ENCODE measurements at places on chromosomes 1 and 21. TPM values are rescaled to one million over a fixed set of nuclear protein-coding genes. Genes with fewer than 3 reads are reported as not detected.

Gene ANKRD45
- 0.33 TPM for total RNA-seq

Gene STUM
- total RNA-seq = 3.0 TPM

Gene NBPF6
- total RNA-seq = not detected

DNA sequence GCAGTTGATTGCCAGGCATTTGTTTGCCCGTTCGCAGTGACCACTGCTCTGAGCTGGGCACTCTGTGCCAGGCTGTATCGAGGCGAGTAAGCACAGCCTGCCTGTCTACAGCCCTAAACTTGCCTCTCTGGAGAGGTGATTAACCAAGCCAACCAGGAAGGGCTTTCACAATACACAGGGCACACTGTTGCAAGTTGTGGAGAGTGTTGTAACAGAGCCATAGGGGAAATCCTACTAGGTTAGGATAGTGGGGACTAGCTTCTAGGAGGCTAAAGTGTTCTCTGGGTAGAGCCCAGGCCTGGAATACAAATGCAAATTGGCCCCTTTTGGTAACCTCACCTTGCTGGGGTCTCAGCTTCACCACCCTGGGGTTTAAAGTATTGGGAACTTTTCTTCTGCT, 23.8 kb downstream of the PRDM2 start:
- no peaks in the 10 kb centered on the region for H3K36me3 ChIP-seq
- H3K4me1 ChIP-seq = no peaks in the 10 kb centered on the region
- no peaks in the 10 kb centered on the region for H3K27me3 ChIP-seq
- no peak overlapping the region for H3K27ac ChIP-seq
- no peak overlapping the region for H3K4me3 ChIP-seq

DNA sequence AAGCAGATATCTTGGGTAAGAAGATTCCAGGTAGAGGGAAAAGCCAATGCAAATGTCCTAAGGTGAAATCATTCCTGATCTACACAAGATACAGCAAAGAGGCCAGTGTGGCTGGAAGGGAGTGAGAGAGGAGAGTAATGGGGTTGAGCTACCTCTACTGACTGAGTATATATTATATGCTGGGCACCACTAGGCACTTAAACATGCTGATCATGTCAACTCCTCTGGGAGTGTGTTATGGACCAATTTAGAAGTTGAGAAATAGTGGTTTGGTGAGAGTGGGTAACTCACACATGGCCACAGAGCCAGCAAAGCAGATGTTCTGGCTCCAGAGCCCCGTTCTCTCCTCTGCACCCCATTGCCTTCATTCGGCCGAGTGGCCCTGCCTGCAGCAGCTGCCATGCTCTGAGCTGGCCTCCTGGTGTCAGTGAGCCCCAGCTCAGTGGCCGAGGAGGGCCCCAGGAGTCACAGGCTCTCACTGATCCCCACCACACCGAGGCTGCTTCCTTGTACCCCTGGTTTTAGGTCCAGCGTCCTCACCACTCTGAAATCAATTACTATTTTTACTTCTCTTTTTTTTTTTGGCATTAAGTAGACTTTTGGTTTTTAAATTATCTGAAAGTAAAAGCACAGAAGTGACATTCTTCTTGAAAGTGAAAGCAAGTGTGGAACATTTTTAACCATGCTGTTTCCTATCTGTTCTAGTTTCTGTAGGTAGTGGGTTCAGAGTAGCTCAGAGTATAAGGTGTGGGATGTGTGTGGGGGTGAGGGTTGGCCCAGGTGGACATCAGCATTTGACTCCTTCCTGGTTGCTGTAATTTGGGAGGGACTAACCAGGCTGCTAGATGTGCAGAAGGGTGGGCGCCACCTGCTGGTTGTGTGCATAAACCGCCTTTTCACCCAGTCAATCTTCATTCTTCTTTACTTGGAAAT, 45.8 kb upstream of the CRNN start:
- peak; percentile 90 for DNase-seq
- no peaks in the 10 kb centered on the region for H3K36me3 ChIP-seq
- no peak overlapping the region for H3K27ac ChIP-seq
- peak overlapping the region; percentile 11 for H3K4me3 ChIP-seq
- no peaks in the 10 kb centered on the region for H3K27me3 ChIP-seq

DNA sequence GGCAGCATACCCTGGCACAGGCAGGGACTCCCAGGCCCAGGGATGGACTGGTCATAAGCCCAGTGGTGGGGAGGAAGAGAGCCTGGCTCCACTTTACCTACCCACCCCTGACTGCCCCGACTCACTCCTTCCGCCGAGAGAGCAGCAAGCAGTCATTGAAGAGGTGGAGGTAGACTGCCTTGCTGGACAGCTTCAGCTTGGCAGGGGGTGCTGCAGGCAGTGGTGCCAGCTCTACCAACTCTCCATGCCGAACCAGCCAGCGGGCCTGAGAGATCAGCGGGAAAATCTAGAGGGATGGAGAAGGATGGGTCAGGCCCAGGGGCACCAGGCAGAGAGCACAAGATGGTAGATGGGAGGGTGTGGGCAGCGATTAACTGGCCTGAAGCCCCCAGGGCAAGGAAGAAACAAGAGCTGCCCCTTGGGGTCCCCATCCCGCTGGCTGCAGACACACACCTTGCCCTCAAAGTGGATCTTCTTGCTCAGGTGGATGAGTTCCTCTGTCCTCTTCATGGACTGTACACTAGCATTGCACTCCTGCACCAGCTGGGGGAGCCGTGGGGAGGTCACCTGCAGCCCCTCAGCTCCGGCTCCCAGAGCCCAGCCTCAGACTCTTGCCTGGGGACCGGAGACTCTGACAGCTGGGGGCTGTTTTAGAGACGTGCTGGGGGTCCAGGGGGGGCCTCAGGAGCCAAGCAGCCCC, 7.7 kb downstream of the ARHGEF19 start:
- peak; percentile 46 for DNase-seq
- H3K27ac ChIP-seq = no peak overlapping the region
- no peaks in the 10 kb centered on the region for H3K36me3 ChIP-seq

GRCh38 chr1:245575710-245576109, 420.9 kb downstream of the KIF26B start:
- H3K36me3 ChIP-seq = no peaks in the 10 kb centered on the region
- H3K27ac ChIP-seq = no peak overlapping the region
- no peak for DNase-seq
- H3K27me3 ChIP-seq = no peaks in the 10 kb centered on the region
- H3K4me1 ChIP-seq = no peaks in the 10 kb centered on the region
- H3K4me3 ChIP-seq = no peak overlapping the region

DNA sequence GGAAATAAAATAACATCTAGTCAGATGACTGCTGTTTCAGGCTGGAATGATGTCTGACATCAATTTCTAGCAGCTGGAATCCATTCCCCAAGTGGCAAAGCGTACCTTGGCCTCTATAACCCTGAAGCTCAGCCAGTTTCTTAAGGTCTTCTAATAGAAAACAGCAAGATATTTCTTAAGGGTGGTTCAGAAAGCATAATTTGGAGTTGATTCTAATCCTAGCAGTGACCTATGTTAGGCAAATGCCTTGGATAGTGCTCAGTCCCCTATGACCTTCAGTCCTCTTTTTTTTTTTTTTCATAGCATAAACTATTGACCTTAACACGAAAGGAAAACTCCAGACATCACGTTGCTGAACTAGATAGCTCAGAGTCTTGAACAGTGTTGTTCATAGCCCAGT, 56.5 kb downstream of the LAMC2 start:
- no peak overlapping the region for H3K27ac ChIP-seq
- DNase-seq = no peak
- H3K4me1 ChIP-seq = no peaks in the 10 kb centered on the region
- H3K36me3 ChIP-seq = no peaks in the 10 kb centered on the region
- no peak overlapping the region for H3K4me3 ChIP-seq

DNA sequence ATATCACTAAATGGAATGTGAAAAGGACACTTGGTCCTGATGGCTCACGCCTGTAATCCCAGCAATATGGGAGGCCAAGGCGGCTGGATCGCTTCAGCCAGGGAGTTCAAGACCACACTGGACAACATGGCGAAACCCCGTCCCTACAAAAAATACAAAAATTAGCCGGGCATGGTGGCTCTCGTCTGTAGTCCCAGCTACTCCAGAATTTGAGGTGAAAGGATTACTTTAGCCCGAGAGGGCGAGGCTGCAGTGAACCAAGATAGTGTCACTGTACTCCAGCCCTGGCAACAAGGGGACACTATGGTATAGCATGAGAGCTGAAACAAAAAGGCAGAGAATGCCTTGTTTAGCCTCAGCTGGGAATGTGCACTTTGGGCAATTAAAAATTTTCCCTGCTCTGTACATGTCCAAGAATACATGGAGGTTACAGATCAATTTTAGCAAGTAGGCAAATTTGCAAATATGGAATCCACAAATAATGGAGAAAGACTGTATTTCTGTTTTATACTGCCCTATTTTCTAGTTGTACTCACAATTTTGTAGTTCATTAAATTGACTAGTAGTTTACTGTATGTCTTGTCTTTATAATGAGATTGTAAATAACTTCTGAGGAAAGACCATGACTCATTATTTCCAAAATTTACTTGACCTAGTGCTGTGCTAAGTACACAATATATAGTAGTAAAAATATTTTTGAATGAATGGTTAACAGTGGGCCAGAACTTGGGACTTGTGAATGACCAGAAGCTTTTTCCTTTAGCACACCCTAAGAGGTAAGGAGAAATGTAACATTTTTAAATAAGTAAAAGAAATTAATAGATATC, 2.0 kb upstream of the ANGEL2 start:
- no peaks in the 10 kb centered on the region for H3K27me3 ChIP-seq
- H3K4me3 ChIP-seq = no peak overlapping the region
- DNase-seq = no peak
- H3K36me3 ChIP-seq = no peaks in the 10 kb centered on the region

GRCh38 chr21:43645136-43645891, 14.0 kb downstream of the HSF2BP start:
- no peak overlapping the region for H3K27ac ChIP-seq
- no peak for DNase-seq
- H3K27me3 ChIP-seq = no peaks in the 10 kb centered on the region
- H3K4me3 ChIP-seq = no peak overlapping the region

DNA sequence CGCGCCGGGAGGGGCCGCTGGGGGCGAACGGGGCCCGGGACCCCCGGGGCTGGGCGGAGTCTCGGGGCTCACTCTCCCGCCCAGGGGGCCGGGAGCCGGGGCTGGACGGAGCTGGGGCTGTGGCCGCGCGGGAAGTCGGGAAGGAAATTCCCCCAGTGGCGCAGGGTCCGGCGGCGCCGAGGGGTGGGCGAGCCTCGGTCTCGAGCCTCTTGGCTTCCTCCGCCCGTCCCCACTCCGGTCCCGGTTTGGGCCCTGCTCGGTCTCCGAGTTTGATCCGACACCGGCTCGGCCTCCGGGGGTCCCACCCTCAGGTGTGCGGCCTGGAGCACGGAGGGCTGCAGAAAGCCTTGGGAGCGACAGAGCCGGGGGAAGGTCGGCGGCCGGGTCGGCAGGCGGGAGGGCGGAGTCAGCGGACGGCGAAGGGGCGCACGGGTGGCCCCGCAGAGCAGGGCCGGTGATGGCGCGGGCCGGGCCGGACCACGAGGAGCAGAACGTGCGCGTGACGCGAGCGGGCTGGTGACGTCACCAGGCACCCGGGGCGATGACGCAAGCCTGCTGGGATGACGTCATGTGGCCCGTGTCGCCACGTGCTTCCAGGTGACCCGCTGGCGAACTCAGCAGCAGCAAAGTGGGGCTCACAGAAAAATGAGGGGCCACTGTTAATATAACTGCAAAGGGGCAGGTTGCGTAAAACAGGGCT, 610 bp upstream of the HES4 start:
- peak; percentile 94 for DNase-seq
- H3K4me3 ChIP-seq = peak overlapping the region; percentile 39
- H3K4me1 ChIP-seq = no peaks in the 10 kb centered on the region
- H3K27ac ChIP-seq = peak overlapping the region; percentile 87

DNA sequence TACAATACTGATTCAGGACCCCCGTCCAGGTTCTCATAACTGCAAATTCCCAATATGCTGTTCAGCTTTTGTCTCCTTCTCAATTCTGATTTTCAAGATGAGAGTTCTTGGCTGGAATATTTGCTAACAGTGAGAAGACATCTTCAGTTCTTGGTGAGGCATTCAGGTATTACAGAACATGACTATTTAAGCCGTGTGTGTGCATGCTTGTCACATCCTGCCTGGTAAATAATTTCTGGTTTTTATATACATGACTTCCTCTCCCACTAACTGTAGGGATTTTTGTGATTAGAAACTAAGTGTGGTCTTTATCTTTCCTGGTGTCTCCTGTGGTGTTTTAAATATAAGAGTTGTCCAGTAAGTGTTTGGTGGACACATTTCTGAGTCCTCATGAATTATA, 10.2 kb upstream of the SLC19A2 start:
- no peak for DNase-seq
- H3K4me1 ChIP-seq = no peaks in the 10 kb centered on the region
- no peak overlapping the region for H3K4me3 ChIP-seq

- H3K27ac ChIP-seq = no peak overlapping the region
- H3K4me3 ChIP-seq = no peak overlapping the region
- no peaks in the 10 kb centered on the region for H3K36me3 ChIP-seq
- peaks cover 6% of the 10 kb centered on the region for H3K4me1 ChIP-seq
- no peak for DNase-seq
Observed at GRCh38 chr1:25618433-25618808, 1.8 kb downstream of the MAN1C1 start.

GRCh38 chr1:12627296-12627695, 9.3 kb upstream of the DHRS3 start:
- no peaks in the 10 kb centered on the region for H3K36me3 ChIP-seq
- H3K4me3 ChIP-seq = no peak overlapping the region
- no peaks in the 10 kb centered on the region for H3K27me3 ChIP-seq
